ENCODE measurements at places on chromosomes 16 and 17.

GRCh38 chr17:64661726-64661975, 456 bp downstream of the SMURF2 start:
- DNase-seq = no peak
- H3K4me3 ChIP-seq = peak overlapping the region; percentile 85
- H3K27ac ChIP-seq = no peak overlapping the region
- H3K4me1 ChIP-seq = no peaks in the 10 kb centered on the region
- H3K36me3 ChIP-seq = no peaks in the 10 kb centered on the region

DNA sequence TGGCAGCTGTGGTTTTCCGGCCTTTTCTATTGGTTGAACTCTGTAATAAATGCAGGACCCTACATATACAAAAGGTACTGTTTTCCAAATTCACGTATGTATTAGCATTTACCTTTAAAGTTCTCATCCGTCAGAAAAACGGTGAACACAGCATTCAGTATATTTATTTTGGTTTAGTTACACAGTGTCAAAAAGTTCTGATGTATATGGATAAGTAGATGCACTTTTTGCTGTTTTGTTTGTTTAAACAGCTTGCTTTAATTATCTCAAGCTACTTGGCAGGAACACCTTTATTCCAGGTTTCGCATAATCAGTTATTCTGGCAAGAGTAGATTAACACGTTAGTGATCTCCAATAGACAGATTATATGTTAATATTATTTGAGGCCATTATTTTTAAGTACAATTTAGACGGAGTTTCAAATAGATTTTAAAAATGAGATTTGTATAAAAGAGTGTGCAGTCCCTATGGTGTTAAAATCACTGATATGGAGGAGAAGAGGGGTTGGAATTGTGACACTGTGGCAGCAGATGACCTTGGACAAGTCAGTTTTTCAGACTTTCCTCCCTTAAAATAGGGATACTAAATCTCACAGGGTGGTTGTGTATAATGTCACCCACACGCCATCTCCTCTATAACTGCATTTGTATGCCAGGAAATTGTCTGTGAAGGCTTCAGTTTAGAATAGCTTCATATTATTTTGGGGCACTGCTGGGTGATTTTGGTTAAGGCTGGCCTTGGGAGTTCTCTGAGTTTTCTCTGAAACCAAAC, 2.1 kb downstream of the HERPUD1 start:
- no peak for DNase-seq
- no peak overlapping the region for H3K27ac ChIP-seq
- peaks cover 54% of the 10 kb centered on the region for H3K36me3 ChIP-seq
- no peaks in the 10 kb centered on the region for H3K4me1 ChIP-seq
- H3K4me3 ChIP-seq = peak overlapping the region; percentile 91

GRCh38 chr16:29763326-29763725, 14.7 kb upstream of the ZG16 start:
- no peak overlapping the region for H3K27ac ChIP-seq
- no peak for DNase-seq
- no peak overlapping the region for H3K4me3 ChIP-seq
- no peaks in the 10 kb centered on the region for H3K36me3 ChIP-seq
- H3K27me3 ChIP-seq = no peaks in the 10 kb centered on the region
- peaks cover 2% of the 10 kb centered on the region for H3K4me1 ChIP-seq

DNA sequence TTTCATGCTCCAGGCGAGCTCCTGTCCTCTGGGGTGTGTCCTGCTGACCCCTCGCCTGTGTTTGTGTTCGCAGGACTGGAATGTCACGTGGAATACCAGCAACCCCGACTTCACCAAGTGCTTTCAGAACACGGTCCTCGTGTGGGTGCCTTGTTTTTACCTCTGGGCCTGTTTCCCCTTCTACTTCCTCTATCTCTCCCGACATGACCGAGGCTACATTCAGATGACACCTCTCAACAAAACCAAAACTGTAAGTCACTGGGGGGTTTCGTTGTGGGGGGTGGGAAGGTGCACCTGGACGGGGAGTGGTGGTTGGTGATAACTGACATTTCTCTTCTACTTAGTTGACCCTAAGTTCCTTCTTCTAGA, 58.3 kb downstream of the ABCC1 start:
- H3K4me1 ChIP-seq = no peaks in the 10 kb centered on the region
- no peaks in the 10 kb centered on the region for H3K27me3 ChIP-seq
- H3K27ac ChIP-seq = no peak overlapping the region
- DNase-seq = no peak

- no peaks in the 10 kb centered on the region for H3K27me3 ChIP-seq
- no peak for DNase-seq
- H3K36me3 ChIP-seq = no peaks in the 10 kb centered on the region
- peaks cover 2% of the 10 kb centered on the region for H3K4me1 ChIP-seq
- H3K4me3 ChIP-seq = no peak overlapping the region
- H3K27ac ChIP-seq = no peak overlapping the region
These were observed 189.8 kb downstream of the USP22 start for GRCh38 chr17:20852990-20853370.
